Left lung (tissue), 14 donors: ENCODE measurements at places on chromosomes 4 and X. TPM values are rescaled to one million over a fixed set of nuclear protein-coding genes. Genes with fewer than 3 reads are reported as not detected.

The KIT gene
- 62.7 TPM for polyA plus RNA-seq

The LRAT gene
- 0.41 TPM for polyA plus RNA-seq

The ADGRG2 gene
- 2.4 TPM for polyA plus RNA-seq

The PNMA3 gene
- 2.3 TPM for polyA plus RNA-seq

The LAS1L gene
- polyA plus RNA-seq = 42.5 TPM

The MAGEA1 gene
- polyA plus RNA-seq = not detected

The XAGE1A gene
- polyA plus RNA-seq = not detected

The SAGE1 gene
- not detected for polyA plus RNA-seq

The CT45A5 gene
- 35.6 TPM for polyA plus RNA-seq

The F8 gene
- 4.6 TPM for polyA plus RNA-seq

The ADGRG4 gene
- polyA plus RNA-seq = not detected

The BMPR1B gene
- polyA plus RNA-seq = 0.72 TPM

The DUSP21 gene
- not detected for polyA plus RNA-seq

The CXCL3 gene
- 2.1 TPM for polyA plus RNA-seq

The ALB gene
- polyA plus RNA-seq = 4.1 TPM

The TLL1 gene
- 4.0 TPM for polyA plus RNA-seq

The PRDM5 gene
- 27.7 TPM for polyA plus RNA-seq

The CTAG1A gene
- polyA plus RNA-seq = not detected

The FOXP3 gene
- 0.63 TPM for polyA plus RNA-seq

The ITGB1BP2 gene
- 2.9 TPM for polyA plus RNA-seq

The TEX13A gene
- not detected for polyA plus RNA-seq

The YTHDC1 gene
- 228 TPM for polyA plus RNA-seq

The FAM149A gene
- 20.8 TPM for polyA plus RNA-seq

The TRPC3 gene
- 5.4 TPM for polyA plus RNA-seq

The MUC7 gene
- not detected for polyA plus RNA-seq

The GLOD5 gene
- 1.5 TPM for polyA plus RNA-seq

The ERCC6L gene
- polyA plus RNA-seq = 3.6 TPM

The PLXNB3 gene
- polyA plus RNA-seq = 3.2 TPM

The TNIP3 gene
- 1.5 TPM for polyA plus RNA-seq

The NALF2 gene
- 0.03 TPM for polyA plus RNA-seq

The CXCL8 gene
- 1.9 TPM for polyA plus RNA-seq

The MAGIX gene
- polyA plus RNA-seq = 1.9 TPM

The ATP10D gene
- 41.0 TPM for polyA plus RNA-seq
